ENCODE measurements at places on chromosomes 16 and 17.

DNA sequence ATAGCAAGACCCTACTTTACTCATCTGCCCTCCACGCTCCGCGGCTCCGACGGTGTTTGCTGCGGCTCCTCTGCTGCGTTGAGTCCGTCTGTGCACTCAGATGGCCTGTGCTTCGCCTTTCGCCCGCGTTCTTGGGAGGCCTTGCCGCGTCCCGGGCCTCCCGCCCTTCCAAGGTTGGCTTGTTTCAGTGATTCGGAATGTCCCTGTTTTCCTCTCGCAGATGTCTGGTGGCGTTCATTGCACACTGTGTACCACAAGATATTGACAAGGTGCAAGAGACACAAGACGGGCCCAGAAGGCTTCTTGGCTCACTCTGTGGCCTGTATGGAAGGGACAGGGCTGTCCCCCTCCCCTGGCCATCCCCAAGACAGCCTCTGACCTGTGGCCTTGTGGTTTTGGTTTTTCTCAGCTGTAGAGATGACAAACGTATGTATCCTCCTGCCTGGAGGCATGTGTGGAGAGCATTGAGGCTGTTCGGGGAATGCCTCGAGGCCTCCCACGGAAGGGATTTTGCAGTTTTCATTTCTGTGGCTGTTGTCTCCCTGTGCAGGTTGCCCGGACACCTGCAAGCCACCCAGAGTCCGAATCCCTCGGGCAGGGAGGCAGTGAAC is 15.4 kb downstream of the MGRN1 start:
- DNase-seq = no peak

GRCh38 chr17:49356320-49356719 is 5.7 kb downstream of the ZNF652 start:
- DNase-seq = no peak

DNA sequence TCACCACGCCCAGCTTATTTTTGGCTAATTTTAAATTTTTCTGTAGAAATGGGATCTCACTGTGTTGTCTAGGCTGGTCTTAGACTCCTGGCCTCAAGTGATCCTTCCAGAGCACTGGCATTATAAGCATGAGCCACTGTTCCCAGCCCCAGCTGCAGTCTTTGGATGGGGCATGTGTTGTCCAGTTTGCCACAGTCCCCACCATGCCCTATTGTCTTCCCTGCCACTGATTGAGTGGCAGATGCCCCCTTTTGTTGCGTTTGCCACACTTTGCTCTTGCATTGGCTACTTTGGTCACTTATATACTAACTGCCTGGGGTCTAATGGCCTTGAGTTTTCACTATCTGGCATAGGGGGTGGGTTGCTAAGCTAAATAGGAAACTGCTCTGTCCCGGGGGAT is 60.8 kb downstream of the ABCC1 start:
- DNase-seq = no peak

GRCh38 chr17:73850426-73850825 is 206.2 kb upstream of the SDK2 start:
- DNase-seq = no peak

DNA sequence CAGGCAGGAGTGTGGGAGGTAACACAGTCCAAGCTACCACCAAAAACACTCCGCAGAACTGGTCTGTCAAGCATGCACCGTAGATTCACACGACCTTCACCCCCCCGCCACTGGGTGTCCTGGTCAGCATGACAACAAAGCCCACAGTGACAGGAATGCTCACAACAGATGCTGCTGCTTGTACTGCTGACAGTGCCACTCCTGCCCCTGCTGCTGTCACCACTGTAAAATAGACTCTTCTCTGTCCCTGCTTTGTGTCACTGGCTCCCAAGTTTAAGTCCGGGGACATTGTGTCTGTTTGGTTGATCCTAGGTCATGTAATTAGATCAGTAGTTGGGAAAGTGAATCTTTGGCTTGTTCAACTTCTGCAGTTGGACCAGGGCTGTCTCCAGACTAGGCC is 7.0 kb upstream of the ODF4 start:
- DNase-seq = no peak
